Stimulated activated CD8-positive, alpha-beta memory T cell treated with anti-CD3 and anti-CD28 coated beads, Interleukin-7, amount 100 ng/mL, for 4 hours (primary cell): ENCODE measurements at places on chromosomes 5 and 9.

DNA sequence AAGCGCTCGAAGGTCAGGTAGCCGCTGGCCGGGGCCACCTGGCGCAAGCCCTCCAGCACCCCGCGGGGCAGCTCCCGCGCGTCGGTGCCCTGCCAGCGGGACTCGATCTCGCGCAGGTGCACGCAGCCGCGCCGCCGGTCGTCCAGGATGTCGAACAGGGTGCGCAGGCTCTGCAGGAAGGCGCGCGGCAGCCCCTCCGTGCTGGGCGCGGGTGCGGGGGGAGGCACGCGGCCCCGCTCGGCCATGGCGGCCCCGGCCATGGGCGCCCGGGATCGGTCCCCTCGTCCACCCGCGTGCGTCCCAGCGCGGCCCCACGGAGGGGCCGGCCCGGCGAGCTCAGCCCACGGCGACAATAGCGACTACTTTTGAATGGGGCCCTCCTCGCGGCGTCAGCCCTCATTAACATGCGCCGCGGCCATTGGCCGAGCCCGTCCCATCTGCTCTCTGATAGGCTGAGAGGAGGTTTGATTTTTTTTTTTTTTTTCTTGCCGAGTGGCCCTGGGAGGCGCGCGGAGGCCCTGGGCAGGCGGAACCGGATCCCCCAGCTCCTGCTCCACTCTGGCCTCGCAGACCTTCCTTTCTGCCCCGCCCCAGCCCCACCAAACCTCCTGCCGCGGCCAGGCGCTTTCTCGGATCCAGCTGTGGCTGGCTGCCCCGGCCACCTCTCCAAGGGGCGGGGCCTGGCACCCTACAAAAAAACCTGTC is at the start of gene SAPCD2:
Gene SAPCD2, minus strand, starts transcription at position 357 of the 705 bp plus-strand sequence. Its CDS starts 97 bp downstream, at position 260.
- peak; percentile 80 for DNase-seq

DNA sequence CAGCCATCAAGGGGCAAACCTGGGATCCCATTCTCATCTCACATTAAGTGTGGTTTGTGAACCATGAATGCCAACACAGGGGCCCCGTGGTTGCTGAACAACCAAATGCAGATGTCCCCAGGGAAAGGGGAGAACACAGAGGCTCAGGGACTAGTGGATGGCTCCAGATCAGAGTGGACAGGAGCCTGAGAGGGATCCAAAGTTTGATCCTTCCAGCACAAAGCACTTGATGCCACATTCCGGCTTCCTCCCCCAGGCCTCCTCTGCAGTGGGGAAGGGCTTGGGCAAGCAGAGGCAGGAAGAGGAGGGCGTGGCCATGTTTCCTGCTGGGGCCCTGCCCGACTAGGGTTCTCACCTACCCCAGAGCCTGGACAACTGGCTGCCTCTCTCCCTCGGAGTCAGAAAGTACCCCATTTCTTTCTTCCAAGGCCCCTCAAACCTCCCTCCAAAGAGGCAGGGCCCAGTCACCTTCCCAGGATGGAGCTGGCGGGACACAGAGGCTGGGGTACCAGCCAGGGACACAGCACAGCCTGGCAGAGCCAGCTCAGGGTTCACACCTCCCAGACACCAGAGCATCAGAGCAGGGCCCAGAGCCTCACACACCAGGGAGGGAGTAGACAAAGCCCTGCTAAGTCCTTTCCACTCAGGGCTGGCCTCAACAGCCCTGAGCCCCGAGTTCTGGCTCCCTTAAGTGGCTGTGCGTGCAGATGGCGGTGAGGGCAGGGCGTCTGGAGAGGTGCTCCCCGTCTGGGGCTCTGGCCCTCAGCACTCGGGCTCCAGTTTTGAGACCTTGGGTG is 4.3 kb upstream of the RNF44 start:
- peak; percentile 62 for DNase-seq

DNA sequence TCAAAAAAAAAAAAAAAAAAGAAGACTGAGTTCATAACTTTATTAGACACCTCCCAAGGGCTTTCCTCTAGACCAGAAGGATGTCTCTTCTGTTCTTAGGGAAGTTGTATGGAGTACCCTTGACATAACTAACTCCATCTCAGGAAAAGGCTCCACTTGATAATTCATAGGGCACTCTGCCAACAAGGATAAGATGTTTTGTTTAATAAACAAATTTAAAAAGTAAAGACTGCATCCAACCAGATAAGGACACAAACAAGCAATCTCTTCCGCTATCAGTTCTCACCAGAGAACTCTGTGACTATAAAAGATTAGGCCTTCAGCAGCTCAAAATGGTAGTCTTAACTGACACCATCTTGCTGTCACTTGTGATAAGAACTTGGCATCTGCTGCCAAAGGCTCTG is 65.8 kb downstream of the SFXN1 start:
- DNase-seq = no peak

DNA sequence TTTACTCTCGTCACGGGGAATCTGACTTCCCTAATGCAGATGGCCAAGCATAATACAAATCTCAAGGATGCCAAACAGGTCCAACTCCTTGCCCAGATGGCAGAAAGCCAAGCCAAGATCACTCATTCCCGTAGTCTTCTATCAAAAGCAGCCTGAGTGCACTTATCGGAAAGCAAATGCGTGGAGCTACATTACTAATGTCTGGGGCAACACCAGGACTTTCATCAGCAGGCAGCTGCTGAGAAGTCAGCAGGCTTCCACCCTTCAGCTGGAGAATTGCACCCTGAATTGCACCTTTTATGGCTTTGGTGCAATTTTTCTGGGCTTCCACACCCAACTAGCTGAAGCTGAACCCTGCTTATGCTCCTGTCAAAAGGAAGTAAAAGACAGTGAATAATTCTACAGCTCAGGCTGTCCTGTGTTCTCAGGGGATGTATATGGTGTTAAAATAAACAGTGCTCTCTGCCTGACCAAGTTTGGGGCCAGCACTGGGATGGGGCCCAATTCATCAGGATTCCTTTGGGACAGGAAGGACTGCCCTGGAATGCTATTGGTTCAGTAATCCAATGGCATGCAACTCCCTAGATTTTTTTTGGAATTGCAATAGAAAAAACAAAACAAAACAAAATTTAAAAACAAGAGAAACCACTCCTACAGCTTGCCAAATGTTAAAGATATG is 92.6 kb downstream of the DPYSL3 start:
- DNase-seq = no peak

GRCh38 chr9:108803428-108804065 is 52.2 kb downstream of the ACTL7B start:
- no peak for DNase-seq

- peak; percentile 56 for DNase-seq
Measured at GRCh38 chr9:129068990-129069861, 11.7 kb upstream of the DOLPP1 start.

GRCh38 chr5:74415695-74416102 is 224.8 kb downstream of the ENC1 start:
- DNase-seq = no peak

GRCh38 chr5:118365718-118366117 is 622.6 kb downstream of the DTWD2 start:
- DNase-seq = no peak

GRCh38 chr5:1319436-1320256 is 24.8 kb upstream of the TERT start:
- no peak for DNase-seq

DNA sequence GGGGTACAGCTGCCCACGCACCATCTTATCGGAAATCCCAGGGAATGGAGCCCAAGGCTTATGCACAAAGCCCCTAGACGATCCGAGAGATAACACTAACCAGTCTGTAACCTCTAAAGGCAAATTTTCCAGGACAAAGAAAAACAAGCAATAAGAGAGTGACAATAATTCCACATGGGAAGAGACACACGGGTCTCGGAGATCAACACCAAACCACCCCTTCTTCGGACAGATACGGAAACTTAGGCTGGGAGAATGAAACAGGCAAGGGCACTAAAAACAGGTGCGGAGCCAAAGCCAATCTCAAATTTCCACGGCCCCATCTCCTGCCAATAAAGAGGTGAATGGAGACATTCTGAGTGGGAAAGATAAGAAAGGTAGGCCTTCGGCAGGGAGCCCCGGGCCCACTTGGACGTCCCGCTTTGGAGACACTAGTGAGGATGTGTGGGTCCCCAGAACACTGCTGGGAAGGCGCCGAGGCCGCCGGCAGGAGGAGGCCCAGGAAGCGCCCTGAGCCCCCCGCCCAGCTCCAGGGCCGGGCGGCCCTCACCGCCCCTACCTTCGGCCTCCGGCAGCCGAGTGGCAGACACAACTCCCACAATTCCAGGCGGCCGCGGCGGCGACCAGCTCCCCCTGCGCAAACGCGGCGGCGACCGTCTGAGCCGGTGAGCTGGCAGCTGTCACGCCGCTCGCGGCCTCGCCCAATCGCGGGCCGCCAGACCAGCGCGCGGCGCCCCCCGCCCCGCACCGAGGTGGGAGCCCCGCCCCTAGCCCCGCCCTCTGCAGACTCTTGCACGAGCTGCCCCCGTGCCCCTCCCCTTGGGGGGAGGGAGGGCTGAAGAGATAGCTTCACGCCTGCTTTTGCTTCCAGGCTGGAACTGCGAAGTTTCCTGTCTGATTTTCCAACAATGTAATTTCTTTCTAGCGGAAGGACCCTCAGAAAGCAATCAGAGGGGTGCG is at the start of gene SIL1:
Gene SIL1, minus strand, starts transcription at position 659 of the 960 bp plus-strand sequence. CDS start 70,525 bp downstream, outside the sequence.
- peak; percentile 98 for DNase-seq

DNA sequence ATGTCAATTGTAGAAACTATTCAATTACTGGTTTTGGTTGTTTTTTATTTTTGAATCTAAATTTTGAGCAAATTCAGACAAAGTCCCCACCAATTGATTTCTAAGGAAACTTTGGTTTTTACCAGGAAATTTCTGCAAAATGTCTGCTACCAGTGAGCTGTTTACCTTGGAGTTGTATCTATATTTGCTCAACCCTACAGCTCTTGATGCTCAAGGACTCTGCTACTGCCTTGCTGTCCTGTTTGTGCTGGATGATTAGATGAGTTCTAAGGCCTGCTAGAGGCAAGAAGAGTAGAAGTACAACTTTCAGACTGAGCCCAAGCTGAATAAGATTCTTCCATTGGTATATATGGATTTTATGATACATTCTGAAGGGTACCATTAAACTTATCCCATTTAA is 42.6 kb upstream of the KIF2A start:
- no peak for DNase-seq

GRCh38 chr5:93151896-93152295 is 429.1 kb downstream of the NR2F1-AS1 start:
- DNase-seq = no peak

- DNase-seq = no peak
Measured at GRCh38 chr9:111632695-111633388, 1.7 kb downstream of the DNAJC25 start.

GRCh38 chr9:132560616-132561202 is 21.7 kb upstream of the BARHL1 start:
- no peak for DNase-seq

DNA sequence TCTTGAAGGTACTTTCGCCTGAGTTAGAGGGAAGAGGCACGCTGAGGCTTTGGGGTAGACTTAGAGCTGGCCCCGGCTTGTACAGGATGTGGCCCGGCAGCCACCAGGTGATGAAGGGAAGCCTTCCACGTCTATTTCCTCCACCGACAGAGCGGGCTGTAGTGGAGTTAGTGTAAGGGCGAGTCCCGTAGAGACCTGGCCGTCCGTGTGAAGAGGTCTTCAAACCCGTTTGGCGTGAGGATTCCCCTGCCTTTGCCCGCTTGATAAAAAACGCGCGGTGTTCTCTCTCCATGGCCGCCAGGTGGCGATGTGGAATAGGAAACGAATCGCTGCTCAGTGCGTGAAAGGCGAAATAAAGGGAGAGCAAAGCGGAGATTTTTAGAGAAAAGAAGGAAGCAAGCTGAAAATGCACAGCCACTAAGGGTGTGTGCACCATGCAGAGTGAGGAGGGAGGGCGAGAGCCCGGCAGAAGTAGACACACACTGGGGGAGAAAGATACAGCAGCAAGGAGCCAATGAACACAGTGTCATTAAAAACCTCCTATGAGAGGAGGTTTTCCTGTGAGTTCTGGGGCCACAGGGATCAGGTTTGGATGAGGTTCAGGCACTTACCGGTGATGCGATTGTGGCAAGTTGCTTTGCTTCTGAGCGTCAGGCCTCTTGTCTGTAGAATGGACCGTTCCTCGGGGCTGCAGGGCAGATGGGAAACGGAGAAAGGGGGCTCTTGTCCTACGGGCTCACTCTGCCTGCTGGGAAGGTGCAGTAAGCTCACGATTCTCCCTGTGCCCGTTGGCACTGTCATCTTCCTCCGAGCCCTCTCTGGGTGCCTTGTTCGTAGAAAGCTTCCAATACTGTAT is 34.2 kb downstream of the STC2 start:
- peak; percentile 35 for DNase-seq

- DNase-seq = no peak
Measured at GRCh38 chr5:72126796-72127195, 19.5 kb downstream of the MAP1B start.

GRCh38 chr5:31921852-31922305 is 252.2 kb downstream of the GOLPH3 start:
- no peak for DNase-seq

- DNase-seq = no peak
Measured at GRCh38 chr5:172611913-172612312, 29.1 kb upstream of the NEURL1B start.

- DNase-seq = no peak
Measured at GRCh38 chr5:14109041-14109747, 33.9 kb upstream of the TRIO start.

DNA sequence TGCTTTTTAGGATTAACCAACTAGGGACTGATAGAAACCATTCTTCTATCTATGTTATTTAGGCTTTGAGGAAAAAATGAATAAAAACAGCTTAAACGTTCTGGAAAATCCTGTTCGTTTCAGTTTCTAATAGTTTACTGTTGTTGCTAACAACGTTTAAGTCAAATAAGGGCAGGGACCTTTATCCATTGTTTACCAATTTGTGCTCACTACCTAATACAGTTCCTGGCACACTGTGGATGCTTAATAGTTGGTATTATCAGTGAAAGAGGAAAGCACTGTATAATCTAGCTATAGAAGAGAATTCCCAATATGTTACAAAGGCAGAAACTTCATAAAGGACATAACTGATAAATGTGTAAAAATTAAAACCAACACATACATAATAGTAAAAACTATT is 52.5 kb downstream of the ZFR start:
- no peak for DNase-seq

GRCh38 chr9:128587453-128587852 is 35.1 kb downstream of the SPTAN1 start:
- no peak for DNase-seq

- no peak for DNase-seq
Measured at GRCh38 chr5:23466401-23466912, 41.0 kb upstream of the PRDM9 start.

DNA sequence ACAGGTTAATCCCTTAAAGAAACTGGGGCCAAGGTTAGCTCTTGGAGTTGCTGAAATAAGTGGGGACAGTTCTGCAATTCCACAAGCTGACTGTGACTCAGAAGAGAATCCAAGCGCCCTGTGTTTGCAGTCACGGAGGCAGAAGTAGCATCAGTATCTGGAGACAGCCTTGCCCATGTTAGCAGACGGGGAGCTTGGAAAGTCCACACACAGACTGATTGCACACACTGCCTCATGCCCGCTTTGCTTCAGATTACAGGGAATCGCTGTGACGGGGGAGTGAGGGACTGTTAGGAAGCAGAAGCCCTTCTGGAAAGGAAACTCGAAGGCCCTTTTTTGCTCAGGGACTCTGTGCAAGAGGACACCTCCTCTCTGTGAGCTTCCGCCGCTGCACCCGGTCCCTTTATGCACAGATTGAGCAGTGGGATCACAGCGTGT is 30.9 kb upstream of the PPP1R26 start:
- DNase-seq = no peak

- DNase-seq = no peak
Measured at GRCh38 chr5:175694371-175695160, 36.7 kb downstream of the HRH2 start.

GRCh38 chr9:3330792-3331420 is 194.9 kb downstream of the RFX3 start:
- DNase-seq = no peak

GRCh38 chr5:34811706-34812105 is 27.3 kb upstream of the TTC23L start:
- no peak for DNase-seq

GRCh38 chr5:32021771-32022170 is 152.3 kb downstream of the GOLPH3 start:
- no peak for DNase-seq
